ENCODE measurements at places on chromosomes 13 and 19. TPM values are rescaled to one million over a fixed set of nuclear protein-coding genes. Genes with fewer than 3 reads are reported as not detected.

KCNJ14 gene
- total RNA-seq: 0.88 TPM

NCR1 gene
- total RNA-seq: 2.7 TPM

NUDT15 gene
- total RNA-seq: 9.0 TPM

MAP4K1 gene
- 13.1 TPM for total RNA-seq

- no peaks in the 10 kb centered on the region for H3K36me3 ChIP-seq
- H3K4me1 ChIP-seq: no peaks in the 10 kb centered on the region
- H3K27me3 ChIP-seq: no peaks in the 10 kb centered on the region
- H3K27ac ChIP-seq: no peak overlapping the region
Measured at GRCh38 chr13:109756778-109757177, 29.6 kb downstream of the IRS2 start.

DNA sequence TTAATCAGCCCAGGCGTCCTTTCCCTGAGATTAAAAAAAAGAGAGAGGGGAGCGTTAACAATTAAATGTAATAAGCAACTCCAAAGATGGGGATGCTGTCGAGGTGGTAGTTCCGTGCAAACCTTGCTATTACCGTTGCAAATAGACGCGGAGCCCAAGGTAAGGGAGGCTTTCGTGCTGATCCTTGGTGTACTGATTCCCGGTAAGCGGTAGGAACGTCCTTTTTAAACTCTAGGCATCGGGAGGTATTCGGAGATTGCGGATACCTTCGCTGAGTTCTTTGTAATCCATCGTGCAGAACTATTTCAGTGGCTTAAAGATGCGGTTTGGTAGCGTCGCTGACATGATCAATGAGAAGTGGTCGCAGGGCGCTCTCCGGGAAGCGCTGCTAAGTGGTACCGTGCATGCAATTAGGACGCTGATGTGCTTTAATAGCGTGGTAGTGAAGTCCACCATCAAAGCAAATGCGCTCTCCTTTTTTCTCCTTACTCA, 3.1 kb downstream of the SLITRK5 start:
- DNase-seq: no peak
- H3K27me3 ChIP-seq: peaks cover 44% of the 10 kb centered on the region
- no peak overlapping the region for H3K27ac ChIP-seq
- H3K4me3 ChIP-seq: no peak overlapping the region
- H3K36me3 ChIP-seq: no peaks in the 10 kb centered on the region

DNA sequence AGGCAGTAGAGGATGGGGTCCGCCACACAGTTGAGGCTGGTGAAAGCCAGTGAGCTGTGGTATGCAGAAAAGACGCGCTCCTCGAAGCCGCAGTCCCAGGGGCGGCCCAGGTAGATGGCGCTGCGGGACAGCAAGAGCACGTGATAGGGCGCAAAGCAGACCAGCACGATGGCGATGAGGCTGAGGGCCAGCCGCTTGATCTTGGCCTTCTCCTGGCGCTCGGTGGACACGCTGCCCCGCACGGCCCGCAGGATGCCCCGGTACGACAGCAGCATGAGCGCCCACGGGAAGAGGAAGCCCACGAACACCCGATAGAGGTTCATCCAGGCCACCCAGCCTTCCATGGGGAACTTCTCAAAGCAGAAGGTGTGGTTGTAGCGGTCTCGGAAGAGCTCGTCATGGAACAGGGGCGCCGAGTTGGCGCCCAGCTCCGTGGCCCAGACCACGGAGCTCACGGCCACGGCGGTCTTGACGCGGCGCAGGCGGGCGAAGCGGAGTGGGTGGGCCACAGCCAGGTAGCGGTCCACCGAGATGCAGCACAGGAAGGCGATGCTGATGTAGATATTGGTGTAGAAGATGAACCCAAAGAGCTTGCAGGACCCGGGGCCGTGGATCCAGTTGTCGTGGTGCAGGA, 6.5 kb upstream of the OPA3 start:
- H3K27ac ChIP-seq: no peak overlapping the region
- H3K27me3 ChIP-seq: no peaks in the 10 kb centered on the region
- H3K4me3 ChIP-seq: no peak overlapping the region
- H3K4me1 ChIP-seq: no peaks in the 10 kb centered on the region
- no peaks in the 10 kb centered on the region for H3K36me3 ChIP-seq

GRCh38 chr13:109881347-109881725, 95.0 kb upstream of the IRS2 start:
- no peaks in the 10 kb centered on the region for H3K36me3 ChIP-seq
- no peaks in the 10 kb centered on the region for H3K27me3 ChIP-seq
- H3K4me1 ChIP-seq: no peaks in the 10 kb centered on the region
- no peak overlapping the region for H3K27ac ChIP-seq

GRCh38 chr19:52638601-52639000, 446 bp upstream of the ZNF83 start:
- H3K4me3 ChIP-seq: peak overlapping the region; percentile 80
- peak overlapping the region; percentile 44 for H3K27ac ChIP-seq
- peaks cover 9% of the 10 kb centered on the region for H3K36me3 ChIP-seq
- H3K4me1 ChIP-seq: no peaks in the 10 kb centered on the region
- no peak for DNase-seq
